Hematopoietic multipotent progenitor cell treated with erythropoietin and hydrocortisone succinate and interleukin-3 and kit ligand, for 6 days (in vitro differentiated cells): ENCODE measurements at places on chromosomes 12 and 14.

- no peak for DNase-seq
Measured at GRCh38 chr12:120774169-120774916, 48.7 kb downstream of the ACADS start.

DNA sequence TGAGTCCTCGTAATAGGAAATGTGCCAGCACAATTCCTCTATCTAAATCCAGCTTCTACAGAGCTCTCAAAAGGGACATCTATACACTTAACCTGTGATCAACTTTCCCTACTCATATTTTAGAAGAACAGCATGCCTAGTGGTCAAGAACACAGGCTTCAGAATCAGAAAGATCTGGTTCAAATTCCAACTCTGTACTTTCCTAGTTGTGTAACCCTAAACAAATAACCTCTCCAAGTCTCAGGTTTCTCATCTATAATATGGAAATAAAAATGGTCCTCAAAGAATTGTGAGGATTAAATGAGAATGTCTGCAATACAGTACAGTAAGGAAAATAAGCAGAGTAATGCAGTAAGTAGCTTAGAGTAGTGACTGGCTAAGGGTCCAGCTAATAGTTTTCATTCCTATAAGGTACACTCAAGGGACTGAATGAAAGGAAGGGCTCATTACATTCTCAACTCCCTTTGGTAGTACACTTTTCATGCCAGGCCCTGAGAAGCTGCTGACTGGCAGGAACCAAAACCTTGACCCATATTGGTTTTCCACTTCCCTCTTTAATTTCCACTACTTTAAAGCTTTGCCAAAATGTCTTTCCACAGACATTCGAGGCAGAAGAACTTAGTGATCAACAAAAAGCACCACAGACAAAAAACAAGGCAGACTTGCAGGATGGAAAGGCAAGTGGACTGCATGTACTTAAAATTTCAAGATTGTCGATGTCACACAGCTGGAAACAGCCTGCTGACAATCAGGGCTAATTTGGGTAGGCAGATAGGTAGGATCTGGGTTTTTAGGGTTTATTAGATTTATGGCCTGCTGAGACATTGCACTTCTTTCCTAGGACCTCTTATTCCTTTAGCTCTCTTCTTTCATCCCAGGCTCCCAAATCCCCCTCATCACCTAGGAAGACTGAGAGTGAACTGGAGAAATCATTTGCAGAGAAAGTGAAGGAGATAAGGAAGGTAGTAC lies 4.3 kb downstream of the CCDC196 start:
- no peak for DNase-seq

- no peak for DNase-seq
Measured at GRCh38 chr14:84127495-84127894, 1402.4 kb upstream of the FLRT2 start.

DNA sequence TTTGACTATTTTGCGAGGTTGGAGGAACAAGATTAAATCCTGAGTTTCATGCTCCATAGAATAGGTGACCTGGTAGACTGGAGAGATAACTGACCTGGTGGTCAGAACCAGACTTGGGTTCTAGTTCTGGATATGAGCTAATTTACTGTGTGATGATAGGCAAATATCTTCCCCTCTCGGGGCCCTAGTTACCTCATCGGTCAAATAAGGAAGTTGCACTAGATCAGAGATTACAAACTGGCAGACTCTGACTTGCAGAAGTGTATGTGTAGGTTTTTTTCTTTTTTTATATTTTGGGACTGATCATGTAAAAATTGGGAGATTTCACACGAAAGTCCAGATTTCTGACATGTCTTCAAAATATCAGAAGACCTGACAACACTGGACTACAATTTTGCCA lies 37.0 kb downstream of the RPH3A start:
- peak; percentile 43 for DNase-seq

DNA sequence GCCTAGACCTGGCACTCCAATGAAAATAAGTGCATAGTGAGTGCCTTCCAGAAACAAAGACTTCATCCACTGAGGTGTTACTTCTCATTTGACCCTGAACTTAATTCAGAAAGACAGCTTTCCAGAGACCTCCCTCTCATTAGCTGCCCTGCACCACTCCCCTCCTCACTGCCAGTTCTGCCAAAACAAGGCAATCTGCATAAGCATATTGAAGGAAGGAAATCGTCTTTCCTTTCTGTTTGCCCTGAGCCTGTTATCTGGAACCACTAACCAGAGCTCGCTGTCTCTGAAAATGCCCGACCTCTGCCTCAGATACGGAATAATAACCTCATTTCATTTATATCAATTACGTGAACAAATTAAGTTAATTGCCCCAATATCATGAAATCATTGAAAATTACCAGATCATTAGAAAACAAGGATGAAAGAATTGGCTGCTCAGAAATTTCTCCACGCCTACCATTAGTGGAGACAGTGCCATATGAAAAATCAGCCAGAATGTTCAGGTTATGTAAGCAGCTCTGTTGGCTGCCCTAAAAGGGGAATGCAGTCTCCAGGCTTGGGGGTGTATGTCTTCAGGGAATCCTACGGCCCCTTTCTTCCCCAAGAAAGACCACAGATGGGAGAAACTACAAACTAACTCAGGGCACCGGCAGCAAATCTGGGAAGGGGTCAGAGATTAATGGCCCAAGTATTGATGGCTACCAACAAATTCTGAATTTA lies 149.9 kb upstream of the FKBP4 start:
- peak; percentile 64 for DNase-seq

DNA sequence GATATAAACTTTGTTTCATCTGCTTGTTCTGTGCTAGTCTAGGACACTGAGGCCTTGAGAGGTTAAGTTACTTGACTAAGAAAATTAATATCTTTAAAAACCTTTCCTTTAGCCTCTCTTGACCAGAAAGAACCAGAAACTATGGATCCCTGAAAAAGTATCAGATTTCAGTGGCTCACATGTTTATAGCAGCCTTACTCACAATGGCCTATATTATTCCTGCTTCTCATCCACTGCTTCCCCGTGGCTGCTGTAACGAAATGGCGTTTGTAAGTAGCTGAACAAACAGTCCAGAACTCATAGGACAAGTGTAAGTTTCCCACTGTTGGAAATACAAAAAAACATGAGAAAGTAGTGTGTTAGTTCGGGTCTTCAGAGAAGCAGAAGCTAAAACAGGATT lies 3.2 kb upstream of the PYGL start:
- no peak for DNase-seq

DNA sequence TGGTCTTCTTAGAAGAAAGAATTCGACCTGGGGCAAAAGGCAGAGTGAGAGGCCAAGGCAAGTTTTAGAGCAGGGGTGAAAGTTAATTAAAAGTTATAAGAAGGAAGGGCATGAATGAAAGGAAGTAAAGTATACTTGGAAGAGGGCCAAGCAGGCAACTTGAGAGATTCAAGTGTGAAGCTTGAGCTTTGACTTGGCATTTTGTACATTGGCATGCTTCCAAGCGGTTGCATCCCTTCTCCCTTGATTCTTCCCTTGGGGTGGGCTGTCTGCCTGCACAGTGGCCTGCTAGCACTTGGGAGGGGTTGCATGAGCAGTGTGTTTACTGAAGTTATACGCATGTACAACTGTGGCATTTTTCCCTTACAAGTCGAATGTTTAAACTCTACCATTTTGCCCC lies 74.8 kb upstream of the MGAT4C start:
- DNase-seq: no peak

GRCh38 chr14:20204721-20205120 lies 14.0 kb downstream of the OR11G2 start:
- DNase-seq: no peak

- no peak for DNase-seq
Measured at GRCh38 chr14:57933349-57933748, 67.5 kb upstream of the SLC35F4 start.

DNA sequence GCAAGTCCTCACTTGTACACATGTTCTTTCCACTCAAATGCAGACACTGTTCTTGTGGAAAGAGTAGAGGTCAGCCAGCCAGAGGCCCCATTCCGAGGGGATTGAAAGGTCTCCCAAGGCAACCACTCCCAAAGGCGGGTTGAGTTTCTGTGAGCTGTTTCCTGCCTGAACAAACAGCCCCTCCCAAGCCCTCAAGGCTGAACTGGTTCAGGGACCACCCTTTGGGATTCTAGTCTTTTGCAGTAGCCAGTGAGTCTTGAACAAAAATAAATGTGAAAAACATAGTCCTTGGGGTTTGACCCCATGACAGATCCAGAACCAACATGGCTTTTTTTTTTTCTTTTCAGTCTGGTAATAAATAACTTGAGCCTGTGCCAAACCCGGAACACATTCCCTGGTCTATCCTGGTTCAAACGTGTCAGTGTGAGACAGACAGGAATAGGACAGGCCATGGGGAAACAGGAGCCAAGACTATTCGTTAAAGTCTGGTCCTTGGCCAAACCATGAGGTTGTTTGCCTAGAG lies 17.6 kb upstream of the STK38L start:
- no peak for DNase-seq

DNA sequence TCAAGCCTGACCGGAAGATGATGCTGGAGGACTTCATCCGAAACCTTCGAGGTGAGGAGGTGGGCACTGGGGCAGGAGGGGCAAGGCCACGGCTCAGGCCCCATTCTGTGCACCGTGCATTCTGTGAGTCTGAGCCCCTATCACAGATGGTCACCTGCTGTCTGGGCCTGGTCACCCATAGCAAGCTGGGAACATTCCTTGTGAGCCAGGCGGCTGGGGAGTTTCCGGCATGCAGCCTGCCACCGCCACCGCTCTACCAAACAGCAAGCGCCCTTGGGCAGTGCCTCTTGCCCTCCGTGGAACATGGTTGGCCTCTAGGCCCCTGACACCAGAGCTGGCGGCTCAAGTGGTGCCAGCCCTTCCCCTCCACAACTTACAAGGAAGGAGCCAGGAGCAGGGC lies 56.3 kb downstream of the SLC6A12 start:
- DNase-seq: no peak

DNA sequence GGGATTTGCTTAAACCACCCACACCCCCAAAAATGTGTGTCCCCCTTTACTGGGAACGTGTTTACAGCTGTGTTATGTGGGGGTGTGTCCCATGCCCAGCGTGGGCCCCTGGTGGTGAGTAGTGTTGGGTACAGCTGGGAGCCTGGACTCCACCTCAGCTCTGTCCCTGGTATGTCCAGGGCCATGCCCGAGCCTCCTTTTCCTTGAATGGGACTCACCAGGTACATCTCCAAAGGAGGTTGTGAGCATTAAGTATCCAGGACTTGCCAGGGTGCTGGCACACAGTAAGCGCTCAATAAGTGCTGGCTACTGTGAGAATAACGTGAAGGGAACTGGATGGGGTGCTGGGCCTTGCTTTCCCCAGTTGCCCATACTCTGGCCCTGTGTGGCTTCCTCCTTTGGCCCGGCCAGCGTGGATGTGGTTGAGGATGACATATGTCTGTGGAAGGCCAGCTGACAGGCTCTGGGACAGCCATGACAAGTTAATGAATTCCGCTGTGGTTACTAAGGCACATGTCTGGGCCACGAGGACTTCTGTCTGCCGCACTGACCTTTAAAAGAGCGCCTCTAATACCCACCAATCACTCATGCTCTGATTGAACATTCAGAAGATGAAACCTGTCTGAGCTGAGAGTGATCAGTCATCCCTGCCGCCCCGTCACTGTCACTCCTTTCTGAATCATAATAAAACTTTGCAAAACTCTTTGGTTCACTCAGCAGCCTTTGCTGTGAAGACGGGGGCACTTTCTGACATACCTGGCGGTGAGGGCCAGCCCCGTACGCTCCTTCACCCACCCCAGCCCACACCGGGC lies 74.7 kb downstream of the DIO3 start:
- DNase-seq: no peak

GRCh38 chr14:98742001-98742400 lies 530.0 kb downstream of the BCL11B start:
- DNase-seq: no peak

- peak; percentile 89 for DNase-seq
Measured at GRCh38 chr12:122860040-122860853, 25.0 kb downstream of the HIP1R start.

GRCh38 chr12:6118891-6119568 lies 5.4 kb downstream of the VWF start:
- no peak for DNase-seq

DNA sequence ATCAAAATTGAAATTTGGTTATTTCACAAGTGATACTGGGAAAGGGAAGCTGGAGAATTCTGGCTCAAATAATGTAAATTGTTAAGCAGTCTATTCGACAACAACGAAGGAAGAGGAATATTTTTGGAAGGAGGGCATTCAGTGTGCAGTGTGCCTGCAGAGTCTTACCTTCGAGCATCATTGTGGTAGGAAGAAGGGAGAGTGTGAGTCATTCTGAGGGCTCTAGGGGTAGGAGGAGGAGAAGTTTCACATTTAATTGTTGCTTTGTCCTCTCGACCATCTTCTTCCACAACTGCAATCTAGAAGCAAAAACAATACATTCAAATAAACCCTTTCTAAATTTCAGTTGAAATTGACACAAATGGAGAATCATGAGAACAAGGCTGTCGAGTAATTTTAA lies 263.0 kb downstream of the ACSS3 start:
- DNase-seq: no peak

GRCh38 chr12:79351251-79351650 lies 339.5 kb downstream of the PAWR start:
- no peak for DNase-seq

DNA sequence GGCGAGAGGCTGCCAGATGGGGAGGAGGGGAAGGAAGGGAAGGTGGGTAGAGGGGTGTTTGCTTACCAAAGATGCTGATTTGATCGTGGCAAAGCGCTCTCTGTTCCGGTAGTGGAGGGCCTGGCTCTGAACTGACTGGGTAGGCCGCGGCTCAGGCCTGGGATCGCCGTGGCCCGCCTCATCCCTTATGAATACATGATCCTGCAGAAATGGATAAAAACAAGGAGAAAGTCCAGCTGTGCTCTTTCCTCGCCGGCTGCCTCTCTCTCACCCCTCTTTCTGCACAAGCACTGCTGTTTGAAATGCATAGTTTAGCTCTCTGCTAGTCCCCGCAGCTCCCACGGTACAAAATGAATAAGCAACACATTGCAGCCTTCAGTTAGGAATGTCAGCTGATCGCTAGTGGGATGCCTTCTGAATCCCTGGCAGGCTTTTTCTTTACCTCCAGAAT lies 53.8 kb downstream of the PEBP1 start:
- DNase-seq: no peak

GRCh38 chr12:64890873-64891468 lies 66.5 kb downstream of the TBC1D30 start:
- peak; percentile 87 for DNase-seq

GRCh38 chr12:114770323-114770722 lies 86.3 kb upstream of the TBX3 start:
- DNase-seq: no peak

- DNase-seq: no peak
Measured at GRCh38 chr12:102513272-102513671, 32.9 kb upstream of the IGF1 start.

DNA sequence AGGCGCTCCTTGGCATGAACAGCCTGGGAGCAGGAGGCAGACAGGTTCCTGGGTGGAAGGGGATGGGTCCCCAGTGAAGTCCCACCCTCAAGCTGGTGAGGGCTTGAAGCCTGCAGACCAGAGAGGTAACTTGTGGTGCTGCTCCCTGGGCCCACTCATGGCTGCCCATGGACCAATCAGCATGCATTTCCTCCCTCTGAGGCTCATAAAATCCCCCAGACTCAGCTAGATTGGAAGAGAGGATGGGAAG lies 50.2 kb downstream of the A2M start:
- no peak for DNase-seq
